Kidney capillary endothelial cell (primary cell): ENCODE measurements at places on chromosomes 4 and X.

GRCh38 chr4:8335848-8336247 is 66.3 kb downstream of the HTRA3 start:
- no peak for DNase-seq

DNA sequence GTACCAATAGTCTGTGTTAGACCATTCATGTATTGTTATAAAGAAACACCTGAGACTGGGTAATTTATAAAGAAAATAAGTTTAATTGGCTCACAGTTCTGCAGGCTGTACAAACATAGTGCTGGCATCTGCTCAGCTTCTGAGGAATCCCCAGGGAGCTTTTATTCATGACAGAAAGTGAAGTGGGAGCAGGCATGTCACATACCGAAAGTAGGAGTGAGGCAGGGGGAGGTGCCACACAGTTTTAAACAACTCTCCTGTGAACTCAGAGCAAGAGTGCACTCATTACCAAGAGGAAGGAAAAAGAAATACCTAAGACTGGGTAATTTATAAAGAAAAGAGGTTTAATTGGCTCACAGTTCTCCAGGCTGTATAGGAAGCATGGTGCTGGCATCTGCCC is 591.2 kb downstream of the PPP4R3C start:
- no peak for DNase-seq

- DNase-seq = no peak
Measured at GRCh38 chrX:115503099-115503498, 57.9 kb upstream of the PLS3 start.

GRCh38 chrX:120200851-120201250 is 42.4 kb downstream of the RHOXF2 start:
- DNase-seq = no peak

DNA sequence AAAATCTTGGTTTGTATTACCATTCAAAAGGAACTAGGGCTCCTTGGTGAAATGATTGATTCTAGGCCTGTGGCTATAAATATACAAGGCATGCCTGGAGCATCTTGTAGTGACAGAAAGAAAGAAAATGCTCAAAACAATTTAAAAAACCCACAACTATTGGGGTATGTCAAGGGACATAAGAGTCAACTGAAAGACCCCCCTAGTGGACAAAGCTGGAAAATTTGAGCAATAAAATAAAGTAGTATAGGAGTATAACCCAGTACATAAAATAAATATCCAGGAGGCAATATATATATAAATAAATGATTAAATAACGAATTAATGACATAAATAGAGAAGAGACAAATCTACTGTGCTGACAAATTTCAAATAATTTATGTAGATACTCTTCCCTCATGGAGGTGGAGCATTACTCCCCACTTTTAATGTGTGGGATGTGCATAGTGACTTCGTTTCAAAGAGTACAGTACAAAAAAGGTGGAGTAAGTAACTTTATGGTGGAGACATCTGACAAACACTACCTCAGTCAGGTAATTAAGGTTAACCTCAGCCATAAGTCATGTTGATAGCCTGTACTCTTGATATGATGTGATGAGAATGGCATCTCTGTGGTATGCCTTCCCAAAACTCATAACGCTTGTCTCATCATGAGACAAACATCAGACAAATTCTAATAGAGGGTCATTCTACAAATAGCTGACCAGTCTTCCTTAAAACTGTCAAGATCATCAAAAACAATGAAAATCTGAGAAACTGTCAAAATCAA is 185.0 kb upstream of the GLRA2 start:
- DNase-seq = no peak

- DNase-seq = no peak
Measured at GRCh38 chrX:14932136-14932535, 58.9 kb downstream of the MOSPD2 start.

- DNase-seq = no peak
Measured at GRCh38 chrX:38515291-38515690, 46.1 kb upstream of the TSPAN7 start.

- DNase-seq = no peak
Measured at GRCh38 chr4:2249526-2250356, 7.8 kb upstream of the HAUS3 start.

DNA sequence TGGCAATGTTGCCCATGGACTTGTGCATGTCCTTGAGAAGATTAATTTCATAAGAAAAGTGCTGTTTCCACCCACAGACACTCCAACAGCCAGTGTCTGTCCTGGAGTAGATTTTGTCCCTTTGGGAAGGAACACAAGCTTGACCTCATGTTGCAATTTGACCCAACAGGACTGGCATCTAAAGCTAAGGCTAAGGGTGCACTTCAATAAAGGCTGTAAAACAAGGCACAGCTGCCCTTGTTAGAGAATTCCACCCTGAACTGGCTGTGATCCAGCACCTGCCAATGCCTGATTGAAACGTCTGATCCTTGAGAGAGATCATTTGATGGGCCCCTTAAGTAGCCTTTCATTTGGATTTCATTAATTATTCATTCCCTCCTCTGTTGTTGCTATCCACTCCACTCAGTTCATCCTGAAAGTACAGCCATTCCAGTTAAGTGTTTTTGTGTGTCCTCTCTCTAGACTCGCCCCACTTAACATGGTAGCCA is 56.2 kb downstream of the CD99L2 start:
- no peak for DNase-seq

- no peak for DNase-seq
Measured at GRCh38 chrX:123943488-123943887, 18.0 kb upstream of the STAG2 start.

GRCh38 chr4:38455092-38455862 is 208.7 kb upstream of the KLF3 start:
- DNase-seq = no peak

- DNase-seq = no peak
Measured at GRCh38 chr4:181796502-181796901, 446.7 kb upstream of the TENM3 start.

DNA sequence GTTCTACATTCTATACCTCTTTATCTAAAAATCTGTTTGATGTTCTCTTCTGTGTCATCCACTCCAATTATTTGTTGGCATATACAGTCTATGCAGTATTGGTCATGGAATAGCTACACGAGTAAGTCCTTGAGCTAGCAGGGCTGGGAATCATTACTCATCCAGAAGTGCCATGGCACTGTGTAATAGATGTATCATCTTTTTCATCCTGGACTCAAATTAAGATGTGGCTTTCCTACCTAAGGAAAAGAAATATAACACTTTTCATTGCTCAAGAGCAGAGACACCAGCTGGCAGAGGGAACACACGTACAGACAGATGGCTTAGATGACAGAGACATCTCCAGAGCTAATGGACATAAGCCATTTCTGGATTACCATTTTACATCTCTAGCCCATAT is 159.8 kb downstream of the FAM13A start:
- DNase-seq = no peak

GRCh38 chrX:120512222-120512621 is 43.1 kb upstream of the LAMP2 start:
- no peak for DNase-seq

DNA sequence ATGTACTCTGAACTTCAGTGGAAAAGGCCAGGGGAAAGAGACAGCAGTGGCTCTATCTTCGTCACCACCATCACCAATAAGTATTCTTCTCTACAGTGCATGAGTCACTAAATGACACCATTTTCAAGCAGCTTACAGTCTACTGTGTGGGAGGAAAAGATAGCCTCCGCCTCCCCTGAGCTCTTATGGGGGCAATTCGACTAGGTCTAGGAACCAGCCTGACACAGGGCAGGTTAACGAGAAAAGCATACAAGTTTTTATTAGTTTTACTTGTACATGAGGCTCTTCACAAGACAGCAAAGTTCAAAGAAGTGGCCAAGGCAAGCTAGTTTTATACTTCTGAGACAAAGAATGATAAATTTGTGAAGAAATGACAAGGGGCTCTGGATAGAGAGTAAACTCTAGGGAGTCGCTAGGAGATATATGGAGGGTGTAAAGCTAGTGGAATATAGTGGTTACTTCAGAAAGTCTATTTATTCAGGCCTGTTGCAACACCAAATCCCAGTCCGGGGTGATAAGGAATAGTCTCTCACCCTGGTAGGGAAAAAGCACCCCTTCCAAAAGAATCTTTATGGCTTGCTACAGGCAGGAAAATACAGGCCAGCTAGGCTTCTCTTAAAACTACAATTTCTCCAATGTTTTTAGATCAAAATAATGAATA is 49.7 kb downstream of the SCD5 start:
- no peak for DNase-seq

DNA sequence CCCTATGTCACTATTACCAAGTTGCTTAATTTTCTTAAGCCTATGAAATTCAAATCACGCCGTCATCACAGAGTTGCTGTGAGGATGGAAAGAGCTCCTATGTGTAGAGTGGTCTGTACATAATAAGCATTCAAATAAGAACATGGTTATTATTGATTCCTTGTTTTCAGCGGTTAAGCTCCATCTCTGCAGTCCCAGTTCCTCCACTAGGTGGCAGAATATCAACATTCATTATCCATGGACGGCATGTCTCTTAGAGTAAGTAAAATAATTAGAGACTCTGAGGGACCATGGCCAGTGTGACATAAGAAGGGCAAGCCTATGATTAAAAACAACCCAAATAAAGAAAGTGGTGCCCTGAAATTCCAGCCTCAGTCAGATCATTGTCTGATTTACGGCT is 132.5 kb upstream of the NHS start:
- peak; percentile 47 for DNase-seq

- DNase-seq = no peak
Measured at GRCh38 chr4:85715991-85716737, 241.2 kb downstream of the ARHGAP24 start.

DNA sequence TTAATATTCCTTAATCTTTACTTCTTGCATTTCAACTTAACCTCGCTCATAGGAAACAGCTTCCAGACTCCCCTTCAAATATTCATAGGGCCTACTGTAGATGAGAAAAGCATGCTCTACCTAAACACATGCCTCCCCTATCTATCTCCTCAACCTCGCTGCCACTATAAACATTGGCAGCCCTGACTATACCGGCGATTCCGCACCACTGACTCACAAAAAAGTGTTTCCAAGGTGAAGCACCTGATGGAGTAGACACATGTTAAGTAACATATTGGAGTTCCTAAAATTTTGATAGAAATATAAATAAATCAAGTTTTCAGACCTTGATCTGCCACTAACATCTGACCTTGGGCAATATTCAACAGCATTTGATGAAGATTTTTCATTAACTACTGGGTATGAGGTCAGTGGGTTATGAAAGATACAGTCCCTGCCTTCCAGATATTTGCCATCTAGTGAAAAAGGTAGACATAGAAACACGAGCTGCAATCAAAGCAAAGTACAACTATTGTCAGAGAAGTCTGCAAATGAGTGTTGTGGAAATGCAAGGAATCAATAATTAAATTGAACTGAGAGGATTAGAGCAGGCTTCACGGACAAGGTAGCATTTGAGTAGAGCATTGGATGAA is 184.2 kb downstream of the MAML3 start:
- DNase-seq = no peak

DNA sequence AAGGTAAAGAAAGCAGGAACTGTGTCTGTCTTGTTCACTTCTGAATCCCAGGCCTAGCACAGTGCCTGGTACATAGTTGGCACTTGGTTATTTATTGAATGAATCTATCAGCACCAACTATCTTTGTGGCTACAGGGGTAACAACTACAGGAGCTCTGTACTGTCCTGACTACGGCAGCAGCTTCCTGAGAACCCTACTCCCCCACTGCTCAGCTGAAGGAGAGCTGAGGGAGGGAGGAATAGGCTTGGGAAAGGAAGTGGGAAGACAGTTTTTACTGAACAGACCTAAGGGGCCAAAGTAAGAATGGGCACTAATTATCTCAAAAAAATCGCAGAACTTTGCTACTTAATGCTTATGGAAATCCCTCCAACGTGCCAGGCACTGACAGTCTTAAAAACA is 156.1 kb upstream of the RAPGEF2 start:
- no peak for DNase-seq

- no peak for DNase-seq
Measured at GRCh38 chr4:111031001-111031579, 408.2 kb upstream of the PITX2 start.

GRCh38 chrX:102067966-102068723 is 57.3 kb upstream of the TCEAL2 start:
- peak; percentile 19 for DNase-seq

GRCh38 chr4:24935856-24936255 is 23.0 kb upstream of the CCDC149 start:
- DNase-seq = no peak

- DNase-seq = no peak
Measured at GRCh38 chr4:105236202-105236915, 89.7 kb downstream of the TET2 start.

DNA sequence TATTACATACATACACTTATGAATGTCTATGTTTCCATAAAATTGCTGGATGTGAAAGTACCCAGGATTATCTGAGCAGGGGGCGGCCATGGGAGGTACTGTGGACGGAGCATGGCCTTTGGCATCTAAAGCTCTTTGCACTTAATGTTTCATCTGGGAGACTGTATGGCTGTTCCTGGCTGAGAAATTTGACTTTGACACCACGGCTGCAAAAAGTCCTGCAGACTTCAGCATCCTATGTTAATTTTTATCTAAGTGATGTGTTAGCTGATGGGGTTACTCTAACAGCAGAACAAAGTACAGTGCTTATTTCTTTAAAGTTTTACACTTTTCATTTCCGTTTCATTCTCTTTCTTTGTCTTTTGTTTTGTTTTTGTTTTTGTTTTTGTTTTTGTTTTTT is 139.8 kb upstream of the STX18 start:
- no peak for DNase-seq

GRCh38 chr4:150207871-150208270 is 129.6 kb downstream of the DCLK2 start:
- no peak for DNase-seq

GRCh38 chr4:83315341-83315870 is 19.2 kb downstream of the HPSE start:
- DNase-seq = no peak

GRCh38 chr4:48493452-48494100 is 3.5 kb downstream of the ZAR1 start:
- DNase-seq = no peak

DNA sequence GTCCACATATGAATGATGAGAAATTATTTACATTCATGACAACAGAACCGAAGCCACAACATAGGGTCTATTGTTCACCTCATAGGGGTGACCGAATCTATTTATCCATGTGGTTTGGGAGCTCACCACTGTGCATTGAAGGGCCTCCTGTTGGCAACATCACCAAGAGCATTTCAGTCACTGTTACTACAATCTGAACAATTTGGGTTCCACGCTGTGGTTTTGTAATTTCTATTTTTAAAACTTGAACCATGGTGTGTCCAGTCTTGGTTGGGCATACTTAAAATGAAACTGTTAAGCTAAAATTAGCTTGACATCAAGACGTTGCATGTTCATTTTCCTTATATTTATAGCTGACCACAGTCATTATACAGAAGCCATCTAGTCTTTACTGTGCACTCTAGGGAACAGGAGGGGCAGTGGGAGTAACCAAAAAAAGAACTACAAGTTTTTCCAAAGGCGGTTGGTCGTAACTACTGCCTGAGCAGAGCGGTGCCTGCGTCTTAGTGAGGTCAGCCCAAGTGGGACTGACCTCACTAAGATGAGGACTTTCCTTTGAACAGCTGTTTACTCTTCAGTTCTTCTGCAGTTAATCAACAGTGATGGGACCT is 192.1 kb downstream of the SPRY1 start:
- no peak for DNase-seq

- no peak for DNase-seq
Measured at GRCh38 chr4:103998756-103999155, 279.0 kb upstream of the TACR3 start.
